Activated CD4-positive, alpha-beta T cell treated with anti-CD3 and anti-CD28 coated beads, Interleukin-2, amount 10 ng/mL, durations not matched to agents 7 days and 5 days (primary cell): ENCODE measurements at places on chromosomes 11 and 22. TPM values are rescaled to one million over a fixed set of nuclear protein-coding genes. Genes with fewer than 3 reads are reported as not detected.

The MGAT3 gene
- total RNA-seq, result 12.8 TPM

The OR10D3 gene
- total RNA-seq, result not detected

DNA sequence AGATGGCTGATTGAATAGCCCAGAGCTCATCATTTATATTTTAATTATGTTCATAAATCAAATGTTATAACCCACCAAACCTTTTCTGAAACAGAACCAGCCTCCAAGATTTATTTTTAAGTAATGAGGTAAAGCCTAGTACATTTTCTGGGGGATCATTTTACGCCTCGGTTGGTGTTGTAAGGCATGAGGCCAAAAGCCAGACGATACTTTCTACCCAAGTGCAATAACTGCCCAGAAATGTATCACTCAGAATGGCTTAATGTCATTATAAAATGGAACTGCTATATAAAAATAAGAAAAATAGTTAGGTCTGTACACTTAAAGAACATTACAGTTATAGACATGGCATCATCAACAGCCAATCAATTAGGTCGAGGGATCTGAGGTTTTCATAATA is 283.3 kb downstream of the CADM1 start:
- DNase-seq, result no peak

- no peak for DNase-seq
These were observed 27.4 kb downstream of the SCUBE1 start for GRCh38 chr22:43315687-43316217.

DNA sequence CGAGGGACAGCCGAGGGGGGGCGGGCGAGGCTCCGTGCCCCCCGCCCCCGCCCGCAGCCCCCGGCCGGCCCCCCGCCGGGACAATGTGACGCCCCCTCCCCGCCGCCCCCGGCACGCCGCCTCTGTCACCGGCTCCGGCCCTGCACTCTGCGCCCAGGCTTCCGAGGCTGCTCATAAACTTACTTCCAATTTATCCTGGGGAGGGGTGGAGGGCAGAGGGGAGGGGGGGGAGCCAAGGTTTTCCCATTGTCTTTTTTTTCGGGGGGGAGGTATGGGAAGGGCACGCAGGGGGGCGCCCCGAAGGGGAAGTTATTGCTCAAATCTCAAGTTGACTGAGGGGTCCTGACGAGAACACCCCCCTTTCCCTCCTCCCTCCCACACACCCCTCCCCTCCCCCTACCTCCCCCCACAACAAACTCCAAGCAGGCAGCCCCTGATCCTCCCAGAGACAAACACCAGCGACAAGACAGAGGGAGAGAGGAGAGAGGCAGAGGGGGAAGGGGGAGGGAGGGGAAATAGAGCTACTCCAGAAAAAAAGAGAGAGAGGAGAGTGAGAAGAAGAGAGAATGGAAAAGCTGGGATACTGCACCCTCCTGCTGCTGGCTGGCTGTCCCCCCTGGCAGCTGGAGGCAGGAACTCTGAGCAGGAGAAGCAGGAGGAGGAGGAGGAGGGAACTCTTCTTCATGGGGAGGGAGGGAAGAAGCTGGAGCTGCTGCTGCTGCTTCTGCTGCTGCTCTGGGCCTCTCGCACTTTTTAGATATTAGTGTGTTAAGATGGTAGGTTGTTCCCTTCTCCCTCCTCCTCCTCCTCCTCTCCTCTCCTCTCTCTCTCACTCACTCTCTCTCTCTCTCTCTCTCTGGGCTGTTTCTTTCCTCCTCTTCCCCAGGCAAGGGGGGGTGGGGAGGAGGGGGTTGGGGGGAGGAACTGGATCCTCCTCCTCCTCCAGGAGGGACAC is 631 bp downstream of the PHF21A start:
- peak; percentile 21 for DNase-seq

- no peak for DNase-seq
These were observed 2.1 kb downstream of the CD44 start for GRCh38 chr11:35141071-35141470.

GRCh38 chr11:78100261-78100660 is 20.6 kb upstream of the NDUFC2 start:
- DNase-seq, result no peak
